ENCODE measurements at places on chromosomes 5 and 9.

DNA sequence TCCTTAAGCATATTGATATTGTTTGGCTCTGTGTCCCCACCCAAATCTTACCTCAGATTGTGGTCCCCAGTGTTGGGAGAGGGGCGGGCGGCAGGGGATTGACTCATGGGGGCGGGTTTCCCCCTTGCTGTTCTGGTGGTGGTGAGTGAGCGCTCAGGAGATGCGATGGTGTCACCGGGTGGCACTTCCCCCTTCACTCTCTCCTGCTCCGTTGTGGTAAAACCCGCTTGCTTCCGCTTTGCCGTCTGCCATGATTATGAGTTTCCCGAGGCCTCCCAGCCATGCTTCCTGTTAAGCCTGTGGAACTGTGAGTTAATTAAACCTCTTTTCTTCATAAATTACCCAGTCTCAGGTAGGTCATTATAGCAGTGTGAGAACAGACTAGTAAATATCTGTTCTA, 229.1 kb downstream of the IRX2 start:
- no peak for DNase-seq

DNA sequence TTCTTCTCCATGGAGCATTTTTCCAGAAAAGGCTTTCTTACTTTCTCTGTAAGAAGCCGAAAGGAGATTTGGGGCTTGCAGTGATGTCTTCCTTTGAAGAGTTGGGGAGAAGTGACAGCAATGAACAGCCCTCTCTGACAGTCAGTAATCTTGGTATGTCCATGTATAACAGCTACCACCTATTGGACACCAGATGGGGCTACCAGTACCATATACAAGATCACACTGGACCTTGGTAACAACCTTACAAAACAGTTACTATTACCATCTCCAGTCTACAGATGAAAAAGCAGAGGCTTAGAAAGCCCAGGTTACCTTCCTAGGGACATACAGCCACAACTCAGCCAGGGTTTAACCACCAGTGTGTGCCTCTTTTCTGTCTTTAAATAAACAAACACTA, 272.7 kb upstream of the TRPC7 start:
- no peak for DNase-seq

DNA sequence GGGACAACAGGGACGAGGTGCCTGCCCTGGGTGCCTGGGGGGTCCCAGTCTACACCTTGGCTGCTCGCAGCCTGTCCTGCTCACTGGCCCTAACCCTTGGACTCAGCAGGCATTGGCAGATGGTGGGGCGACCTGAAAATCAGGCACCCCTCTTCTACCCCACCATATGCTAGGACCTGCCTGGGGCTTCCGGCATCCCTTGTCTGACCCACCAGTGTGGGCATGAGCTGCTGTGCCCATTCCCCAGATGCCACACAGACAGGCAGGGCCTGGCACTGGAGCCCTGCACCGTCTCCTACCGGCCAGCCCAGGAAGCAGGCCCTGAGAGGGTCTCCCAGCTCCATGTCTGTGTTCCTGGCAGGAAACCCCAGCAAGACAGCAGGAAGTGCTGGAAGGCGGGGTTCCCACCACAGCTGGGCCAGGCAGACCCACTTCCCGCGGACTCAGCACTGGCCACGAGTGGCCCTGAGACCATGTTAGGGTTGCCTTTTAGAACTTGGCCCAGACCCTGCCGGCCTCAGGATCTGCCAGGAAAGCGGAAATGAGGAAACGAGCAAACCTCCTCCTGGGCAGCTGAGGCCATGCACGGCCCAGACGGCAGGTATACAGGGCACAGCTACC, 3.1 kb downstream of the NINJ1 start:
- DNase-seq = no peak

DNA sequence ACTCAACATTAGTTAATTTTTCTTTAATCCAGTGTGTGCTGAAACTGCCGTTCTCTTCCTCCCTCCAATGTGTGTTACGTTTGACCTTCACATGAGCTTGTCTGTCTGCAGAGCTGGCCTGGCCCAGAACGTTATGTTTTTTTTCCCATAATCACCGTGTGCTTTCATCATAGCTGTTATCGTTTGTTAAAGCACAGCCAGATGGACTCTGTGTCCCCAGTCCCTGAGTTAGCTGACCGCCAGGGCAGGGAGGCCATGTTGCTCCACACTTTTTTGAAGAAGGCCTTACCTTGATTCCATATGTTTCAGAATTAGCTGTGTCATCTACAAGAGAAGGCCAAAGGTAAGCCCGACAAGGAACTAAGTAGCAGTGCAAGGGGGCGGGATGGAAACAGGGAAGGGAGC, 55.7 kb downstream of the HSD17B3 start:
- no peak for DNase-seq

GRCh38 chr5:10130881-10131280, 118.8 kb downstream of the ATPSCKMT start:
- DNase-seq = no peak

GRCh38 chr9:85575868-85576267, 165.9 kb downstream of the AGTPBP1 start:
- no peak for DNase-seq

DNA sequence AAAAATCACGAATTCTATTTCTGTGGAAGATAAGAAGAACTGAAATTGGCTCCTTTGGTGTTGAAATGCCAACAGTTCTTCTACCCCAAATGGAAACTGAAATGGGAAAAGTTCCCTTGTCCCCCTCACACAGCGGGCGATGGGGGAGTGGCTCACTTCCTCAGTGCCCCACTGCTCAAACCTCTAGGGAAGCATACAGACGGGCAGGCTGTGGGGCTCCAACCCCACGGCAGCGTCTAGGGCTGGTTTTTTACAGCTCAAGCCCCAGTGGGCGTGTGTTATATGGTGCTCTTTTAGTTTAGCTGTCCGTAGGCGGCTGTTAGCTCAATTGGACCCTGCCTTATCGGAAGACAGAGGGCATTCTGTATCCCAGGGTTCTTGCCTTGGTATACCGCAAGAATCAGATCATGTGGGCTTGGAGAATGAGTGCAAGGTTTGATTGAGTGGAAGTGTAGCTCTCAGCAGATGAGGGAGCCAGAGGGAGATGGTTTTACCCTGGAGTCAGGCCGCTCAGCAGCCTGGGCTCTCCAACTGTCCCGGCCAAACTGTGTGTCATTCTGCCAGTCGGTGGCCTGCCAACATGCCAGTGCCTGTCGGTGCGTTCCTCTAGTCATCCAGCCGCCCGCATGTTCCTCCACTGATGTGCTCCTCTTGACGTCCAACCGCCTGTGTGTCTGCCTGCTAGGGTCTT, 166.3 kb upstream of the ZNF608 start:
- DNase-seq = no peak

GRCh38 chr5:174617910-174618309, 106.5 kb upstream of the MSX2 start:
- DNase-seq = no peak

- DNase-seq = no peak
These were observed 30.9 kb downstream of the ZFR start for GRCh38 chr5:32413466-32414263.

Data from T1000 (cell line).